ENCODE measurements at places on chromosomes 4 and X.
A peak's percentile ranks its signal among the peaks of the same experiment; 100 is the strongest.

- no peak for DNase-seq
Measured at GRCh38 chr4:105509291-105509690, 35.4 kb upstream of the PPA2 start.

DNA sequence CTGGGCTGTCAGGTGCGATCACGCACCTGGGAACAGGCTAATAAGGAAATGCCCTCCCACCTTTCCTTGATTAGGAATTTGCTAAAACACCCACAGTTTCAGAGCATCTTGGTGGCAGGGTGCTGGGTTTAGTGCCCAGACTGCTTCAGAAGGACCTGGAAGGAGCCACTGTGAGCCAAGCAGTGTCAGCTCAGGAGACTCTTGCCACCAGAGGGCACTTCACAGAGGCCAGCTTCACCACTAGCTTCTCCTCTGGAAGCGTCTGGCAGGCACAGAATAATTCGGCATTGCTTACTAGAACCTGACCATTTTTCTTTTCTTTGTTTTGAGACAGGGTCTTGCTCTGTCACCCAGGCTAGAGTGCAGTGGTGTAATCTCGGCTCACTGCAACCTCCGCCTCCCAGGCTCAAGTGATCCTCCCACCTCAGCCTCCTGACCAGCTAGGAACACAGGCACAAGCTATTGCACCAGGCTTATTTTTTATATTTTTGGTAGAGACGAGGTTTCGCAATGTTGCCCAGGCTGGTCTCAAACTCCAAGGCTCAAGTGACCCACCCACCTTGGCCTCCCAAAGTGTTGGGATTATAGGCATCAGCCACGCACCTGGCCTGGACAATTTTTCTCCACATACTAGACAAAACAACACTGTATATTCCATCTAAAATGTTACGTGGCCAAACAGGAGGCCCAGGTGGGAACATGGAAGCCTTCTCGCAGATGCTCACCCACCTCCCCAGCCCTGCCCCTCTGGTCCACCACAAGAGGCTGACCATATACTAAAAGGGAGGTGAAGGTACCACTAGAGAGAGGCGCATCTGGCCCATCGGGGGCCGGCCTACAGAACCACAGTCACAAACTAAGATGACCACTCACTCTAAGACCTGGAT is 14.1 kb downstream of the NOP14 start:
- DNase-seq: no peak

DNA sequence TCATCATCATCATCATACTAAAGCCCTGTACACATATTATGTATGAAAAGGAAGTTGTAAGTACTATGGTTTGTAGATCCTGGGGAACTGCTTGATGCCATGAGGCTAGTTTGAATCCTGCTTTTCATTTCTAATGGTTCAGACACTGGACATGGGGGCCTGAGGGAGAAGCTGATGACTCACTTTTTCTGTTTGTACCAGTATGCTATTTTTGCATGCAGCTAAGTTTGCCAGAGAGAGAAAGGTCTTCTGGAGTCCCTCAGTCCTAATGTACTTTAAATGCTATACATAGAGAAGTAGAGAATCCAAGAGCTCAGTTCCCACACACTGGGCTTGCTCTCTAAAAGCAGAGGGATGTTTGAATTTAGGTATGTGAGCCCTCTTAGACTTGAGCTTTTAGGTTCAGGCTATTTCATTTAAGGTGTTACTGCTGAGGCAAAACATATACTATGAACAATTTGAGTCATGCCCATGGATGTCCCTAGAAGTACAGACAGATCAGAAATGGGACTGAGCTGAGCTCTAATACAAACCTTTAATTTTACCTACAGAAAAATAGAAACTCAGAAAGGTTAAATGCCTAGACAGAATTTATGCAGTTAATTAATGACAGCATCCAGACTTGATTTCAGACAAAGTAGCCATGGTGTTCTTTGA is 17.6 kb upstream of the HS3ST1 start:
- no peak for DNase-seq

GRCh38 chr4:48653217-48654014 is 126.7 kb downstream of the FRYL start:
- peak; percentile 63 for DNase-seq

- DNase-seq: no peak
Measured at GRCh38 chrX:101478366-101478765, 6.9 kb upstream of the ARMCX4 start.

GRCh38 chr4:48908687-48909086 is 2.1 kb upstream of the OCIAD2 start:
- DNase-seq: no peak

- no peak for DNase-seq
Measured at GRCh38 chrX:53547668-53548067, 113.5 kb upstream of the HSD17B10 start.

DNA sequence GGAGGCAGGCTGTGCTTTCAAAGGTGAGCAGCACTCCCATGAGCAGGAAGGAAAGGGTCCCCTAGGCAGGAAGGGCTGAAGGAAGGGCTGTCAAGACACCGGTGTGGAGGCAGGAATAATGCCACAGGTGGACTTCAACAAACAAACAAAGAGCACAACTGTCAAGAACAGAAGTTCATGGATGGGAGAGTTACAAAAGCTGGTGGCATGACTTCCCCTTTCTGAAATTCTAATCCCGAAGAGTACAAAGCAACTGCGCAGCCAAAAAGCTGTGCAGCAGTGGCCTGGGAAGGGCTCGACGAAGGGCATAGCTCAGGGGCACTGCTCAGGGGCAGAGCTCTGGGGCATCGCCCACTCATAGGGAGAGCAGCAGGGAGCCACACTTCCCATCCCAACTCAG is 582.3 kb upstream of the DIPK2B start:
- no peak for DNase-seq

DNA sequence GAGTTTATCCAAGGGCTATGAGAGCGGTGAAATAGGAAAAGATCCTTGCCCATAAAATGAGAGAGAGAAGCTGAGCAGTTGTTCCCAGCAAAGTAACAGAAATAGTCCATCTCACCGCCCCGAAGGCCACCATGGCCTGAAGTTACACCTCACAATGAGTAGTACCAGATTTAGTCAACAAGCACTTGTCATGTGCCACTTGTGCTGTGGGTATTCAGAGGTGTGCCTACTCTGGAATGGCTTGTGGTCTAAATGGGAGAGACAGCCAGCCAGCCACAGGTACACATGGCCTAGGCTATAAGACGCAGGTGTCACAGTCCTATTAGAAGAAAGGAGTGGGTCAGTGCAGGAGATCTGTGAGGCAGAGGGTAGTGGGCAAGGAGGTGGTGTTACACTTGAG is 54.6 kb upstream of the MAP3K15 start:
- DNase-seq: no peak

- no peak for DNase-seq
Measured at GRCh38 chr4:99857307-99857706, 36.9 kb downstream of the LAMTOR3 start.

GRCh38 chr4:137754652-137755471 is 222.6 kb upstream of the PCDH18 start:
- no peak for DNase-seq

- no peak for DNase-seq
Measured at GRCh38 chr4:8582941-8583654, 2.9 kb downstream of the GPR78 start.

GRCh38 chrX:96621811-96622210 is 62.8 kb upstream of the DIAPH2 start:
- DNase-seq: no peak

GRCh38 chrX:68196939-68197791 is 236.1 kb downstream of the OPHN1 start:
- no peak for DNase-seq

- no peak for DNase-seq
Measured at GRCh38 chr4:156100651-156101050, 147.0 kb upstream of the CTSO start.

- no peak for DNase-seq
Measured at GRCh38 chrX:8274170-8274569, 103.1 kb upstream of the VCX2 start.

DNA sequence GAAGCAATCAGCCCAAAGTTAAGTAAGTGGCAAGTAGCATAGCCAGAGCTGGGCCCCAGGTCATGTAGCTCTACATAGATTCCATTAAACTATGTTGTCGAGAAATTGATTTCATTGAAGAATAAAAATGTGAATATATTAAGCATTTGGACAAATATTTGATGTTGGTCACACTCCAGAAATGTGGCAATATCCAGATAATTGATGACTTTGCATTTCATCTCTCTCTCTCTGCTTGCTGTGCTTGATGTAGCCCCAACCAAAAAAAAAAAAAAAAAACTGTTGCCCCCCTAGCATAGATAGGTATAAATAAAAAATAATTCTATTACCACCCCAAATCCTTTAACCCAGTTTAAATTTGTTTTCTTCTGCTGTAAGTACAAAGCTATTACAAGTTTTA is 7.5 kb upstream of the NDST3 start:
- DNase-seq: no peak

- DNase-seq: no peak
Measured at GRCh38 chrX:43604753-43605152, 51.3 kb upstream of the MAOA start.

- DNase-seq: no peak
Measured at GRCh38 chrX:103608306-103608963, 672 bp downstream of the TCEAL3 start.

- no peak for DNase-seq
Measured at GRCh38 chrX:136061286-136061685, 76.1 kb downstream of the SLC9A6 start.

- no peak for DNase-seq
Measured at GRCh38 chrX:136689436-136689835, 41.5 kb downstream of the CD40LG start.

- no peak for DNase-seq
Measured at GRCh38 chr4:2290974-2291704, 29.2 kb upstream of the MXD4 start.

DNA sequence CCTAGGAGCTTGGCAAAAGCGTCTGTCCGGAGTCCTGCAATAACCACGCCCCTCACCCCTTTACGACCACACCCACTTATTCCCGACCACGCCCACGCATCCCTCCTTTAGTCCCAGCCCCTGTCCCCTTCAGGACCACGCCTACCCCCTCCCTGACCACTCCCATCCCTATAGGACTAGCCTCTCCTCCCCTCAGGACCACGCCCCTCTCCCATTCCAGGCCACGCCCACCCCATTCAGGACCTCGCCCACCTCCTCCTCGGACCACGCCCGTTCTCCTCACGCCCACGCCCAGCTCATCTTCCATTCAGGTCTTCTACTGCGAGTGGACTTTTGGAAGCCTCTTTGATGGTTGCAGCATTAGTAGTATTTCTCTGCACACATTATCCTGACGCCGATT is 131.2 kb upstream of the STX18 start:
- no peak for DNase-seq

DNA sequence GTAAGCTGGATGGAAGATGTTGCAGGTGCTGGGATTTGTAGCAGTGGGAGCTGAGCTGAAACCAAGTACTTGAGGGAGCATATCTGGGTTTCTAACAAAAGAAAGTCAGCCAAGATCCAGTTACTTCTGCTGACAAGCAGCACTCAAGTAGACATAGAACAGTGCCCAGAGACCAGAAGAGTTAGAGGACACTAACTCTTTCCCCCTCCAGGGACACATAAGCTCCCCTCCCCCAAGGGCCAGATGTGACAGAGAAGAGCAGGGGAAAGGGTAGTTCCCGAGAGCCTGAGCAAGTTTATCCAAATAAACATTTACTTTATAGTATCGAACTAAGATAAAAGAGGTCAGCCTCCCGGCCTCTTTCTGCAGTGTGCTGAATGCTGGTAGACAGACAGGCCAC is 12.2 kb downstream of the TRPC3 start:
- no peak for DNase-seq
